GM23338 (cell line): ENCODE measurements at places on chromosomes 2 and 18.

- DNase-seq = no peak
Measured at GRCh38 chr2:42191285-42192009, 22.3 kb downstream of the EML4 start.

DNA sequence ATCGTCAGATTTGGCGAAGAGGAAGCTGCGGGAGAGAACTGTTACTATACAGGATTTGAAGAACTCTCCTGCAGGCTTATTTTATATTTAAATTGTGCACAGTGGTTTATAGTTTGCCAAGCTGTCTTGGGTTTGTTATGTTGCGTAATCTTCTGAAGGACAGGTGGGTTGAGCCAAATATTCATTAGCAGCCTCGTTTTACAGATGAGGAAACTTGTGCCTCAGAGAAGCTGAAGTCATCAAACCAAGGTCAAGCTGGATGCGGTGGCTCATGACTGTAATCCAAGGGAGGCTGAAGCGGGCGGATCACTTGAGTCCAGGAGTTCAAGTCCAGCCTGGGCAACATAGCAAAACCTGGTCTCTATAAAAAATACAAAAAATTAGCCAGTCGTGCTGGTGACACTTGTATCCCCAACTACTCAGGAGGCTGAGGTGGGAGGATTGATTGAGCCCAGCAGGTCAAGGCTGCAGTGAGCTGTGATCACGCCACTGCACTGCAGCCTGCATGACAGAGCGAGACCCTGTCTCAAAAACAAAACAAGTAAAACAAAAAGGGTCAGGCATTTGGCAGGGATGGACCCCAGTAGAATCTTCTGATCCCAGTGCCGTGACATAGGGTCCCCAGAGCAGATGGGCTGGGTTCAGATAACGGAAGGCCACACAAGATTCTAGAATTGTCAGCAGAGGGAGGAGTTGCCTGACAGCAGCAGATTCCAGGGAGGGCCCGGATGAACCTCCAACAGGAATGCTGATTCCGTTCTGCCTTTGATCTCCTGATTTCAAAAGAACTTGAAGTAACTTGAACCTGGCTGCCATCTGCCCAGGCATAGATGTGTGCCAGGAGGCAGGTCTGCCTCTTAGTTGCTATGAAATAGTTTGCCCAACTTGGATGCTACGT is 50.6 kb downstream of the SH3BP4 start:
- DNase-seq = peak; percentile 60

DNA sequence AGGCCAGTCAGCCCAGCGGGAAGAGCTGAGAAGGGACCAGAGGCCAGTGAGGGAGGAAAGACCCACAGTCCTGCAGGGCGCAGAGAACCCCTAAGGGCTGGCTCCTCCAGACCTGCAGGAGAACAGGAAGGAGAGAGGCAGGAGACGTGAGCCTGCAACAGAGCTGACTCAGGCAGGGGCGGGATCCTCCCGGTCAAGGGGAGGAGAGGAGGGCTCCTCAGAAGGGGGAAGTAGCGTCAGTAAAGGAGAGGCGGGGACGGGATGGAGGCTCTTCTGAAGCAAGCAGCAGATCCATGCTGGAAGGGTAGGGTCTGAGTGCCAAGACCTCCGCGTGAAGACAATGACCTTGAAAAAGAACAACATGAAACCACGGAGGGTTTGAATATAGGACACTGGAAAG is 50.8 kb downstream of the TRABD2A start:
- DNase-seq = peak; percentile 14

GRCh38 chr2:239381709-239382134 is 19.1 kb downstream of the HDAC4 start:
- peak; percentile 65 for DNase-seq

DNA sequence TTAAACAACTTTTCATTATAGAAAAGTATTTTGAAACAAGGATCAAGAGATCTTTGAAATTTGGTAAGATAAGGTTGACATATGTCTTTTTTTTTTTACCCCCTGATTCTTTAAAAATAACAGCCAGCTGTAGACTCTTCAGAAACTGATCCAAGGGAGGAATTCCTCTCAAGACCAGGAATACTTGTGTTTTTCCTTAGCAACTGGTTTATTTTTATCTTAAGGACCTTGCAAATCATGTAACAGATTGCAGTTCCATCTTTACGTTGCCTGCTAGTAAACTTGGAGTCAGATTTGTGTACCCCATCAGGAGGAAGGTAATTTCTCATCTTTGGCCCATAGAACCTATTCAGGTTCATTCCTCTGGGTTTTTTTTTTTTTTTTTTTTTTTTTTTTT is 71.6 kb downstream of the BOLA3 start:
- DNase-seq = no peak

DNA sequence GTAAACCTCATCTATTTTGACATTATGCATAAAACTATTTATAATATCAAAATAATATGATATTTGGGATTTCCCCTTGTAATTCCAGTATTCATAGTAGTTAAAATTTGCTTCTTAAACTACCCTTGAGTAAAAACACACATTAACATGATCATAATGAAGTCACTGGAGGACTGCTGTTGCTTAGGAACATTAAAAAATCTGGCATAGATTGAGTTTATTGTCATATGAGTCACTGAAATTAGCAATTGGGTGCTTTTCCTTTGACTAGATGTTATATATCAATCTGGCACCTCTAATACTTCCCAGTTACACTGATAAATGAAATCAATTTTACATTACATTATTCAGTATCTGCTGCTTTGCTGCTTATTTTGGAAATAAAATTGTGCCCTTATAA is 57.0 kb upstream of the ZC3H15 start:
- DNase-seq = no peak

GRCh38 chr18:32760391-32760790 is 12.4 kb downstream of the KLHL14 start:
- DNase-seq = peak; percentile 79

- no peak for DNase-seq
Measured at GRCh38 chr2:56582570-56582969, 398.8 kb downstream of the CCDC85A start.

GRCh38 chr2:239908308-239908707 is 116.8 kb downstream of the NDUFA10 start:
- no peak for DNase-seq

GRCh38 chr2:10059552-10060335 is 16.4 kb downstream of the KLF11 start:
- DNase-seq = no peak

DNA sequence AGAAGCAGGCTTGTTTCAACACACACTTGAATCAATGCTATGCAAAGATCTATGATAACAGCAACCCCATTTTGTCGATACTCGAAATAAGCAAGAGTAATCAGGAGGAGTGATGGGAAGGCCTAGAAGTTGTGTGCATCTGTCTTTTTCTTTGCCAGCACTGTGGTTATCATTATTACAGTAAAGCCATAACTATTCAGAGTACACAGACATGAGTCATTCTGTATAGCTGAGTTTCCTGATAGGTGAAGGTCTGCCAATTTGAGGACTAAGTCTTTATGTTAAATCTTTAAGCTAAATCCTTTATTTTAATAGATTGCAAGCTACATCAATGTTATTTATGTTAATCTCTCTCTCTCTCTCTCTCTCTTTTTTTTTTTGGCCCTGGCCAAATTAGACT is 1344.4 kb upstream of the CELF4 start:
- no peak for DNase-seq

DNA sequence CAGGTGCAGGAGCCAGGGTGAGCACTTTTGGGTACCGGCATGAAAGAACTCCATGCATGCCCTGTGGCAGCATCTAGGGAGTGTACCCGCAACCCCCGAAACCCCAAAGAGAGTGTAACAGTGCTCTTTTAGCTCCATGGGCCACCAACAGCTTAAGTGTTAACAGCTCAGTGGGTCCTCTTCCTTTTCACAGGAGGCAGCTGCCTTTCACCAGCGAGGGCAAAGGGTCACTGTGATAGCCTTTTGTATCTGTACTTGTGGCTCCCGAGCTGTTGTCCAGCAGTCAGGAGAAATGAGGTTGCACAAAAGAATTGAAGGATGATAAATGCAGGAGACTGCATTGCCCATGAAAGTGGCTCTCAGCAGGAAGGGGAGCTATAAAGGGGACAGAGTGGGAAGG is 1166.3 kb upstream of the ACVR2A start:
- no peak for DNase-seq

DNA sequence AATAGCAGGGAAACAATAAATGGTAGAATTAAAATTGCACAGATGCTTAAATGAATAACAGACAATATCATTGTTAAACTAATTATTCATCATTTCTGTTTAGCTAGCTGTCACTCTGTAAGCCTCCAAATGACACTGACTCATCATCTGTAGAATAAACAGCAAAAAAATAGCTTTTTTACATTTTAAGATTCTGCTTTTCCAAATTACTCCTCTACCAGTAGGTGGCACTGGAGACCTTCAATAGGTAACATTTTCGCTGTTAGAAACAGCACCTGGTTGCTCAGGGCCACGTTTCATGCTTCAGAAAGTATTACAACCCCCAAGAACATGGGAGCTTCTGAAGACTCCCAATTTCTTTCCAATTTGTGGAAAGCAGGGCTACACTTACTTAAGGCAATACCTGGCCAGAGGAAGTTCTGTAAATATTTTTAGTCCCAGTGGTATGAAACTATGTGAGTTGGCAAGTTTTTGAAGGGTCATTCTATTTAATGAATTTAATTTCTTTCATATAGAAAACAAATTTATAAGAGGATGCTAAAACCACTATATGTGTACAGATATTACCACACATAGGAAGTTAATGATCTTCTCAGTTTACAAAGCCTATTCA is 45.4 kb downstream of the TTN start:
- peak; percentile 83 for DNase-seq

GRCh38 chr18:3479978-3480509 is 30.1 kb downstream of the TGIF1 start:
- no peak for DNase-seq

- DNase-seq = no peak
Measured at GRCh38 chr2:85853499-85854165, 35.2 kb downstream of the ST3GAL5 start.

- no peak for DNase-seq
Measured at GRCh38 chr18:40380686-40381439, 1574.2 kb upstream of the PIK3C3 start.

GRCh38 chr2:227147023-227147422 is 17.0 kb downstream of the COL4A4 start:
- no peak for DNase-seq

- no peak for DNase-seq
Measured at GRCh38 chr2:9693196-9693491, 62.3 kb upstream of the YWHAQ start.

- peak; percentile 43 for DNase-seq
Measured at GRCh38 chr2:143936538-143936847, 583.4 kb downstream of the ZEB2 start.

- DNase-seq = no peak
Measured at GRCh38 chr18:59555995-59556659, 141.1 kb downstream of the CCBE1 start.

DNA sequence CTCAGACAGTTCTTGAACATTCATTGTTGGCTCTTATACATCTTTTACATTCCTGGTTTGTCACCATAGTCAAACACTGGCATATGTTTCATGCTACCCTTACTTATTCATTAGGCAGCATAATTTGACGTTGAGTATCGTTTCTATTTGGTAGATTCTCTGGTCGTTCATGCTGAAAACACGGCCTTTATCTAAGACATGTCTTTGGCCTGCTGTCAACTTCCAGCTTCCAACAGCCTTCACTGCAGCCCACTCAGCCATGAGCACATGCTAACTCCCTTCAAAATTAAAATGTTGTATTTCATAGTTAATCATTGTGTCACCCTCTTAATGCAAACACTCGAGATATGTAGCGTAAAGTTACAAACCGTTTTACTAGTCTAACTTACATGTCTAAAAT is 493.0 kb upstream of the NRP2 start:
- DNase-seq = no peak

DNA sequence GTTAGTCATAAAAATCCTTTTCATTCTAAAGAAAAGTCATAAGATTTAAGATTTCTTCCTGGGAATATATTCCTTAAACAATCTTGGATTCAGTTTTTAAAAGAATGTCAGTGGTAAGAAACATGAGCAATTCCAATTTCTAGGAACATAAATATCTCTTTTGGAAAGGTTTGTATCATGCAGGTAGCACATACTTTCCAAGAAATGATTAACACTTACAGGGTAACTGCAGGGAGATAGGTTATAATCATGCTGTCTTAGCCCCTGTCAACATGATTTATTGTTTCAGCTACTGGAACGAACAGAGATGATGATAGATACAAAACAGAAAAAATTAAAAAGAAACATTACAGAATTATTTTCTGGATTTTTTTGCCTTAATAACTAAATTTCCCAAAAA is 1537.7 kb downstream of the LRP1B start:
- no peak for DNase-seq

GRCh38 chr18:22753130-22753831 is 179.8 kb upstream of the RBBP8 start:
- DNase-seq = no peak

GRCh38 chr18:32677578-32677977 is 95.2 kb downstream of the KLHL14 start:
- no peak for DNase-seq

- DNase-seq = no peak
Measured at GRCh38 chr2:15446961-15447360, 114.2 kb downstream of the NBAS start.
